HTR-8/SVneo (cell line): ENCODE measurements at places on chromosomes 12 and 14.

- no peak for DNase-seq
These were observed 79.1 kb upstream of the HECTD1 start for GRCh38 chr14:31286456-31287293.

DNA sequence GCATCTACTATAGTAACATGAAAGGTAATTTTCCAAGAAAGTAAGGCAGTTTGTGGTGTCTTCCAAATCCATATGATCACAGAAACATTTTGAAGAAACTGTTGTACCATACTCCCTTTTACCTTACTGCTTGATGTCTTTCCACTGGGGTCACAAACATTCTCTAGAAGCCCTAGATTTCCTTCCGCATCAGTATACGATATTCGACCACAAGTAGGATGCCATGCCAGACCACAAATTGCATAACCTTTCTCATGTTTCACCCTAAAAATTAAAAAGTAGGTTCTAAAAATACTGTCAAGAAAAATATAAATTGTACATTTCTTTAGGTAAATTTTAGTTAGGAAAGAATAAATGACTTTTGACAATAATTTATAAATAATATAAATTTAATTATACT lies 26.5 kb downstream of the WDHD1 start:
- DNase-seq = peak; percentile 14

DNA sequence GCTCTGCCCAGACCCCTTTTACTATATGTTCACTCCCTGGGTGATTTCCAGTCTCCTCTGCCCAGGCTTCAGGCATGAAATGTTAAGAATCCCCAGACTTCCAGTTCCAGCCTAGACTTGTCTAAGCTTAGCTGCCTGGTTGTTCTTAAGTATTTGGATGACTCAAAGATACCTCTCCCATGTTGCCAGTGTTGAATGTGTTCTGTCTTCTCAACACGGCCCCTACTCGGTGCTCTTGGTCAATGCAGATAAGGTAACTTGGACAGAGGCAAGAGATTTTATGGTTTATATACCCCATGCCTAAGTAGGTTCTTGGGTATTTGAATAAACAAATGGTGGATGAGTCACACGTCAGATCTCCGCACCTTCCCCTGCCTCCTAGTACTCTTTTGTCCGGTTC lies 13.6 kb downstream of the PIWIL1 start:
- no peak for DNase-seq

- no peak for DNase-seq
These were observed 24.2 kb upstream of the MMP17 start for GRCh38 chr12:131803961-131804521.

GRCh38 chr12:69689638-69690037 lies 9.5 kb downstream of the BEST3 start:
- no peak for DNase-seq

- DNase-seq = peak; percentile 39
These were observed 115.8 kb downstream of the DAD1 start for GRCh38 chr14:22472935-22473854.

- no peak for DNase-seq
These were observed 31.0 kb upstream of the NPFF start for GRCh38 chr12:53538209-53538689.

- DNase-seq = no peak
These were observed 6.9 kb upstream of the KRT74 start for GRCh38 chr12:52580496-52580895.

DNA sequence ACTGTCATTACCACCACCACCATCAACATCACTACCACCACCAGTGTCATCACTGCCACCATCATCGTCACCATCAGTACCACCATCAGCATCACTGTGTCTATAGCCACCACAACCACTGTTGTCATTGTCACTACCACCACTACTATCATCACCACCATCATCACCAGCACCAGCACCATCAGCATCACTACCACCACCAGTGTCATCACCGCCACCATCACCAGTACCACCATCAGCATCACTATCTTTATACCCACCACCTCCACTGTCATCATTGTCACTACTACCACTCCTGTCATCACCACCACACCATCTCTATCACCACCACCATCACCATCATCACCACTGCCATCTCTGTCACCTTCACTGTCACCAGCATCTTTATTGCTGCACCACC lies 60.6 kb downstream of the BEGAIN start:
- DNase-seq = no peak

- no peak for DNase-seq
These were observed 128.0 kb upstream of the OVCH1 start for GRCh38 chr12:29625359-29625953.

- no peak for DNase-seq
These were observed 300.5 kb downstream of the GRIN2B start for GRCh38 chr12:13680916-13681315.

GRCh38 chr12:75944097-75944904 lies 87.3 kb downstream of the PHLDA1 start:
- DNase-seq = peak; percentile 60

GRCh38 chr12:128823216-128823915 lies 392 bp downstream of the SLC15A4 start:
- DNase-seq = no peak

DNA sequence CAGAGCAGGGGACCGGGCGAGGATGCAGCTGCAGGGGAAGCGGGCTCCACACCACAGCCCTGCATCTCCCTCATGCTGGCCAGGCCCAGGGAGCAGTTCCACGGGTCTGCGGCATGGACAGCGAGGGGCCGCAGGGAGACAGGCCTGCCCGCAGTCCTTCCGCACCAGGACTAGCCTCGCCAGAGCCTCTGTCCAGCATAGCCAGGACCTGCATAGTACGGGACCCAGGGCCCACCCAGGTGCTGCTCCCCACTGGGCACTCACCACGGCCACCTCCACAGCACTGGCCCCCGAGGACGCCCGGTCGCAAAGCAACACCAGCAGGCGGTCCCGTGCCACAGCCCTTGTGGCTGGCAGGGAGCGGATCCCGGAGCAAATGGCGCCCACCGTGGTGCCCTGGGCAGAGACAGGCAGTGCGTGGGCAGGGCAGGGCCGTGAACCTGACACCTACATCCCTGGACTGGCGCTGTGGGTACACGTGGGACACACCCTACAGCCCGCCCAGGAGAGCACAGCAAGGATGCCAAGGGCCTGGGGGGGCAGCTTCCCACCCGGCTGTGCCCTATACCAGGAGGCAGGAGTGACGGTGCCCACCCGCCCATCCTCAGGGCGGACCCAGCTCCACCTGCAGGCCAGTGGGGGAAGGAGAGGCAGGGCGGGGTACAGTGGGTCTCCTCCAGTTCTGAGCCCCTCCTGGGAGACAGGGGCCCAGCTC lies 23.8 kb downstream of the JAG2 start:
- no peak for DNase-seq

- DNase-seq = no peak
These were observed 15.4 kb downstream of the ISCA2 start for GRCh38 chr14:74508844-74509428.

DNA sequence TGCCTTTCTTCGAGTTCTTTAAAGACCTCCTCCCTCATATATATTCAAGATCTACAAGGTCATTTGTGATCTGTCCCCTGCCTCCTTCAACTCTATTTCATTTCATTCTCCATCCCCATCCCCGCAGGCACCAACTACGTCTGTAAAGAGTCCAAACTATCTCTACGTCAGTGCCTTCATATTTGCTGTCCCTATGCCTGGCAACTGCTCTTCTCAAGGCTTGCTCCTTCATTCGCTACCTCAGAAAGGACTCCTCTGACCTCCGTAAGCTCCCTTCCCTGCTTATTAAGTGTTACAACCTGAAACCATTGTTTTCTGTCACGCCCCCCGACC lies 650 bp downstream of the LLPH start:
- no peak for DNase-seq

GRCh38 chr14:104443391-104444158 lies 136.0 kb upstream of the C14orf180 start:
- DNase-seq = no peak

- no peak for DNase-seq
These were observed 8.3 kb downstream of the RESF1 start for GRCh38 chr12:31967539-31967938.

DNA sequence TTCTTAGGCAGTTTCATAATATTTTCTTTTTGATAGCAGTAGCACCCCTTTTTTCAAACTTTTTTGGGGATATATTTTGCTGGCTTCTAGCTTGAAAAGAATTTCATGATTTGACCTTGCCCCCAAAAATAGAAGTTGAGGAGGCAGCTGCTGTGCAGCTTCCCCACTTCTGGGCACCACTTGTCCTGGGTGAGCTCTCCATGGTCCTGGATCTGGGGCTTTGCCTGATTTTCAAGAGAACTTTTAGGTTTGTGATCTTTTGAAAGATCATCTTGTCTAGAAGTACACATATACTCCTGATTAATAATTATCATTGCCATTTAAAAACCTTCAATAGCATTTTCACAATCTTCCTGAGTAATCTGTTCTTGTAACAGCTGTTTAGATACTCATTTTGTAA lies 271.6 kb downstream of the NPAS3 start:
- DNase-seq = no peak

DNA sequence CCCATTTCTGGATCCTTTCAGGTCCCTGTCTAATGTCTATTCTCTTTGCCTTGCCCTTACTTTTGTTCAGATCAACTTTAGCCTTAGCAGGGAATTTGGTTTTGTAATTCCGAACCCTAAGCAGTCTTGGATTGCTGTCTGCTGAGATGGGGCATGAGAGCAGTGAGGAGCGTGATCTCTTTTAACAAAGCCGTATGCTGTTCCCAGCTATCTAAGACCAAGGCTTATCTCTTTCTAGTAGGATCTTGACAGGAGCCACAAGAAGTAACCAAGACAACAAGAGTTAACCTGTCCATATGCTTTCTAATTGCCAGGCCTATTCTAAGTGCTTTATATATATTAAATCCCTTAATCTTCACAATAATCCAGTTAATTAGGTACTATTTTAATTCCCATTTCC lies 4.5 kb upstream of the DHRS7 start:
- no peak for DNase-seq

DNA sequence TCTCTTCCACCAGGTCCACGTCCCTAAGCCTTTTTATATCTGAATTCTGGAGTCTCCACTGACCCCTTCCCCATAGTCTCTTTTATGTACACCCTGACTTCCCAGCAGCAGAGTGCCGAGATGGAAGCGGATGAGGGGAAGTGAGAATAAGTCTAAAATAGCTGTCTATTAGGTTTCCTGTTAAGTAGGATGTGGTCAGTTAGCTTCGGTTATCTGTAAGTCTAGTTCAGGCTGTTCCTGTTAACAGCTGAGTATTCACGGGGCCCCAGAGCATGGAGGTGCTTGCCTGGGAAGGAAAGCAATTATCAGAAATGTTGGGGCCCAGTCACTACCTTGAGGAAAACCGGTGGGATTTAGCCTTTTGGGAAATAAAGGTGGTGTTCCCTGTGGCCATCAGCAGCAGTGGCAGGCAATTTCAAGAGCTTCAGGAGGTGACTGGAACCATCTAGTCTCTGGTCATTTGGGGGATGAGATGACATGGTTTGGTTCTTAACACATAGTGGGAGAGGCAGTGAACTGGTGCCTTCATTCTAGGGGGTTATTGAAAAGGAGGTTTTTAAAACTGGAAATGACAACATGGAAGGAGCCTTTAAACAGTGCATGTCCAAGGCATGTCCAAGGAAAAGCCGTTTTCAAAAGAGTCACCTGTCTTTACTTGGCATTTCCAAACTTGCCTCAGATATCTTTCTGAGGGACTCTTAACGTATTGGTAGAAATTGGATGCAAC lies 21.8 kb downstream of the CHST11 start:
- no peak for DNase-seq

- no peak for DNase-seq
These were observed 183.6 kb upstream of the PRMT8 start for GRCh38 chr12:3307389-3307788.

GRCh38 chr12:19894803-19895202 lies 455.5 kb downstream of the AEBP2 start:
- no peak for DNase-seq

DNA sequence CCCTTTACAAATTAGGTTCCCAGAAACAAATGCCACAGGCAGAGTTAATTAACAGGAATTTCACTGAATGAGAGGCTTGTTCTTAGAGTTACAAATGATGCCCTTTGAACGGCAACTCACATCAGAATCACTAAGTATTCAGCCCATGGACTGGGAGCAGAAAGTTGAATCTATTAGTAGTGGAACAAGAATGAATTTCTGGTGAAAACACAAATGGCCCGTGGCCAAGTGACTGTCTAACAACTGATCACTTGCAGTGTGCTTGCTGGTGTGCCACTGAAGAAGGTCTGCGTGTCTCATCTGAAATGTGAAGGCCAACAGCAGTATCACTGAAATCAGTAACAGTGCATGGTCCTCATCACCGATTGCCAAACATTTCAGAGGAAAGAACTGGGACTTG lies 893.4 kb upstream of the TMEM132C start:
- no peak for DNase-seq

DNA sequence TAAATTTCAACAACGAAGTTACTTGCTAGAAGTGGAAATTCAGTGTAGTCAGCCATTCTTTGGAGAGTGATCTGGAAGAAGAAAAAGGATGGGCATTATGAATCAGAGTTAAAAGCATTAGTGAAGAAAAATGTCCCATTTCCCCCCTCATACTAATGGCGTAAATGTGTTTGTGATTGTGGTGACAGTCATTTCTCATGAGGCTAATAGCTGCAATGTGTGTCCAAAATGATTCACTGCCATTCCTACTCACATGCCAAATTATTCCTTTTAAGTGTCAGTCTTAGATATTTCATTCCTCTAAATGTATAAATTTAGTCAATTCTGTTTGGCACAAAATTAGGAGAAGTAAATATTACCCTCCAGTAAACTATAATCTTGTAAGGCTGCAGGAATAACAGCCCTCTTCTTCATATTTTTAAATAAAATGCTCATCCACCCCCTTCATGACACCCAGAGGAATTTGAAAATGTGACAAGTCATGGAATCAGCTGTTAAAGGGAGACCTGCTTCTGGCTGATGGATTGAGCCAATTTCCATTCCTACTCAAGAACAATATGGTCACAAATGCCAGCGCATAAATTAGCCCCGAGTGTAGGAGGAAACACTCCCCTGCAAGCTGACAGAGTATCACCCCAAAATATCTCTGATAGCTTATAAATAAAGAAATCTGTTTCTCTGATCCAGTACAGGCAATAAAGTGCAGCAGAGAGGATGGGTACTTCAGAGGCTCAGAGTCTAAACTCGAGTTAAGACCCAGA lies 912.3 kb upstream of the SEL1L start:
- DNase-seq = no peak

- DNase-seq = peak; percentile 48
These were observed 32.7 kb downstream of the MED6 start for GRCh38 chr14:70567791-70568190.

GRCh38 chr14:78788467-78789360 lies 618.5 kb downstream of the NRXN3 start:
- DNase-seq = no peak

GRCh38 chr14:52182853-52183252 lies 84.6 kb upstream of the PTGDR start:
- DNase-seq = no peak
